Aorta (tissue), 5 donors: ENCODE measurements at places on chromosomes 2 and 18. TPM values are rescaled to one million over a fixed set of nuclear protein-coding genes. Genes with fewer than 3 reads are reported as not detected.

DNA sequence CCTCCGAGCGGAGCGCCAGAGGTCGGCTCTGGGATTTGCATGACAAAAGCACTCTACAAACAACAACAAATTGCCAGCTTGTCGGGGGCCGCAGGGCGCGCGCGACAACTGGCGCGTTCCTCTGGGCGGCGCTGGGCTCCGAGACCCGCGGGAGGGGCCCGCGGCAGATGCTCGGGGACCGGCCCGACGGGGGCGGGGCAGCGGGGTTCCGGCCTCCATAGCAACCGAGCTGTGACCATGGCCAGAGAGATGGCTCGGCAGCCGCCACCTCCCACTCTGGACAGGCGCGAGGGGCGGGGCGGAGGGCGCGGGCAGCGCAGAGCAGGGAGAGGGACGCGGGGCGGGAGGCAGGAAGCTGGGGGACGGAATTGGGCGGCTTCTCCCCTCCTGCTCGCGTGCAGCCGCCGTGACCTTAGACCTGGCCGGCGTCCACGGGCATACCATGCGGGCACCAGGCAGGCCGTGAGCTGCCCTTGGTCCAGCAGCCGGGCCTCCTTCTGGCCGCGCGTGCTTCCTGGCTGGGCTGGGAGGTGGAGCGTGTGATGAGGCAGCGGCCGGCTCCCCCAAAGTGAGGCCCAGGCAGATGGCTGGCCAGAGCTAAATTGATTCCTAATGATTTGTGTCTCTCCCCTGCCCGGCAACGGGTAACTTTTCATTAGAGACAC, 171.5 kb downstream of the CELF4 start:
- peak; percentile 91 for DNase-seq

DNA sequence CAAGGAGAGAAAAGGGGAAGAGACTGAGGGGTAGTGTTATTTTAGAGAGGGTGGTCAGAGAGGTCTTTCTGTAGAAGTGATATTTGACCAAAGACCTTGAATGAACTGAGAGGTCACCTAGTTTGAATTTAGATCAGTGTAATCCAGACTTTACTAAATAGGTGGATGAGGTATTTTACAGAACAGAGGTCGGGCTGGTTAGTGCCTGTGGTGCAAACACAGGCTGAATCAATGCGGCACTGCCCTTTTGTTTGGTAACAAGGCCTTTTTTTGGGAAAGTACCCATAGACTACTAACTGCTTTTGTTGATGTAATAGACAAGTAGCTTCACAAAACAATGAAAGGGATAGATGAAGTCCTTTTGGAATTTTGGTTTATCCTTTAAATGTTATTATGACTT, 15.9 kb downstream of the RAPGEF4 start:
- DNase-seq: no peak

GRCh38 chr2:46226620-46227019, 70.6 kb upstream of the EPAS1 start:
- DNase-seq: no peak

GRCh38 chr2:36579297-36579664, 18.7 kb downstream of the FEZ2 start:
- DNase-seq: no peak

- DNase-seq: peak; percentile 64
These were observed 135.0 kb downstream of the INHBB start for GRCh38 chr2:120480903-120481445.

RUFY4 gene
- 0.45 TPM for total RNA-seq

- no peak for DNase-seq
These were observed 51.3 kb downstream of the SEPTIN10 start for GRCh38 chr2:109562421-109562820.

DNA sequence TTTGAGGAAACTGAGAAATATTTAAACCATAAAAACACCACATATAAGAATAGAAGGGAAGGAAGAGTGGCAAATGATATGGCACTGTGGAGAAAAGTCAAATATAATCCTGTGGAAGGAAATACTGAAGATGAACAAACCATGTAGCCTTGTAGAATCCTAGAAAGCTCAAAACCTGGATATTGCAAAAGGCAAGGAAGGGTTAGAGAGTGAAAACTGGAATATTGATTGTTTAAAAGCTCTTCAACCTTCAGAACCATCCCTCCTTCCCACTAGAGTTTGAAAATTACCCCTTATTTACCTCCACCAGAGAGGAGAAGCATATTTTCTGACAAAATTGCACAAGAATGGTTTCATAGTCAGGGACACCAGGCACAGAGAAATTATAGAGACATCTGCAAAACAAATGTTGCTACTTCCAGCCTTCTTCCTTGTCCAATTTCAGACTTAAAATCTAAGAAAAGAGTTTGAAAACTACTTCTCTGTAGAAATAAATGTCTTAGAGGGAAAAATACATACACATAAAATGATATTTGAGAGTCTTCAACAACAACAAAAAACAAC, 48.0 kb downstream of the ANTXR1 start:
- no peak for DNase-seq

DNA sequence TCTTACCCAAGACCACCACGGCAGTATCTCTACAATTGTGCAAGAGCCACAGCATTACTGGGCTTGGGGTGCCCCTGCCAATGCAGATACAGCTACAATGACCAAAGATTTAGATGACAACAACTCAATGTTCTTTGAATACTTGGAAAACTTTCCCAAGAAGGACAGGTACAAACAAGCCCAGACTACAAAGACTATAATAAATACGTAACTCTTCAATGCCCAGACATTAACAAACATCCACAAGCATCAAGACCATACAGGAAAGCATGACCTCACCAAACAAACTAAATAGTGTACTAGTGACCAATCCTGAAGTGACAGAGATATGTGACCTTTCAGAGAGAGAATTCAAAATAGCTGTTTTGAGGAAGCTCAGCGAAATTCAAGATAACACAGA, 62.8 kb downstream of the ICA1L start:
- DNase-seq: no peak
